ENCODE measurements at places on chromosomes 13 and 19. TPM values are rescaled to one million over a fixed set of nuclear protein-coding genes. Genes with fewer than 3 reads are reported as not detected.

GRCh38 chr13:96002322-96003131 is 50.7 kb downstream of the UGGT2 start:
- H3K4me1 ChIP-seq, result no peaks in the 10 kb centered on the region
- H3K36me3 ChIP-seq, result no peaks in the 10 kb centered on the region
- no peak overlapping the region for H3K27ac ChIP-seq
- no peaks in the 10 kb centered on the region for H3K27me3 ChIP-seq
- no peak overlapping the region for H3K4me3 ChIP-seq

- DNase-seq, result no peak
- peaks cover 7% of the 10 kb centered on the region for H3K36me3 ChIP-seq
- no peak overlapping the region for H3K27ac ChIP-seq
Measured at GRCh38 chr19:37973666-37974065, 66.7 kb downstream of the SIPA1L3 start.

GRCh38 chr13:36706755-36707154 is 32.9 kb downstream of the SERTM1 start:
- H3K27ac ChIP-seq, result no peak overlapping the region
- H3K4me3 ChIP-seq, result no peak overlapping the region
- H3K27me3 ChIP-seq, result no peaks in the 10 kb centered on the region
- H3K36me3 ChIP-seq, result no peaks in the 10 kb centered on the region

- no peak overlapping the region for H3K27ac ChIP-seq
- H3K36me3 ChIP-seq, result peaks cover 4% of the 10 kb centered on the region
- no peaks in the 10 kb centered on the region for H3K4me1 ChIP-seq
- DNase-seq, result no peak
- H3K4me3 ChIP-seq, result no peak overlapping the region
Measured at GRCh38 chr13:100350601-100351000, 238.0 kb downstream of the GGACT start.

GRCh38 chr13:78060966-78061365 is 142.3 kb upstream of the EDNRB start:
- H3K27ac ChIP-seq, result no peak overlapping the region
- no peaks in the 10 kb centered on the region for H3K4me1 ChIP-seq
- H3K36me3 ChIP-seq, result no peaks in the 10 kb centered on the region
- H3K4me3 ChIP-seq, result no peak overlapping the region
- DNase-seq, result no peak

- peaks cover 12% of the 10 kb centered on the region for H3K4me1 ChIP-seq
- DNase-seq, result peak; percentile 49
- no peaks in the 10 kb centered on the region for H3K36me3 ChIP-seq
- peaks cover 8% of the 10 kb centered on the region for H3K27me3 ChIP-seq
- no peak overlapping the region for H3K4me3 ChIP-seq
- H3K27ac ChIP-seq, result no peak overlapping the region
Measured at GRCh38 chr13:105908586-105908985, 626.9 kb downstream of the EFNB2 start.

GRCh38 chr13:30128591-30128990 is 178.8 kb downstream of the KATNAL1 start:
- no peaks in the 10 kb centered on the region for H3K36me3 ChIP-seq
- H3K4me1 ChIP-seq, result peaks cover 11% of the 10 kb centered on the region
- no peak for DNase-seq
- H3K4me3 ChIP-seq, result no peak overlapping the region

DNA sequence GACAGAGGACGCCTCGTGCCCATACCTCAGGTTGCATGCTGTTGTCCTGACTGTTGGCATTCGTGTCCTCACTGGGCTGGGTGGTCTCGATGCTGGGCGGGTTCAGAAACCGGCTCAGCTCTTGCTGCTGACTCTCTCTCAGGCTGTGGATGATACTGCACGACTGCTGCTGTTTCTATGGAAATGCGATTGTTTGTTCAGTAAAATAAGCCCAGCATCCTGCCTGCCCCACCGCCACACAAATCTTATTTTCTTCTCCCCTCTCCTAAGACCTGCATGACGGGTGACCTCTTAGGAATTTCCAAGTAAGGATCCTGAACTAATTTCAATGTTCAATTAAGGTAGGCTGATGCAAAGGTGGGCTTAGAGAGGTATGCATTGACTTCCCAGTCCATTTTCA is 356.5 kb downstream of the NALCN start:
- no peak overlapping the region for H3K27ac ChIP-seq
- no peaks in the 10 kb centered on the region for H3K4me1 ChIP-seq
- peaks cover 13% of the 10 kb centered on the region for H3K27me3 ChIP-seq
- DNase-seq, result no peak

GRCh38 chr13:33971562-33971819 is 153.5 kb downstream of the RFC3 start:
- no peaks in the 10 kb centered on the region for H3K27me3 ChIP-seq
- H3K4me3 ChIP-seq, result no peak overlapping the region
- no peak for DNase-seq
- no peaks in the 10 kb centered on the region for H3K4me1 ChIP-seq

GRCh38 chr19:44732235-44733014 is 16.1 kb upstream of the BCL3 start:
- H3K36me3 ChIP-seq, result no peaks in the 10 kb centered on the region
- DNase-seq, result no peak
- H3K27me3 ChIP-seq, result peaks cover 7% of the 10 kb centered on the region
- H3K4me1 ChIP-seq, result peaks cover 10% of the 10 kb centered on the region
- H3K4me3 ChIP-seq, result no peak overlapping the region
- no peak overlapping the region for H3K27ac ChIP-seq

DNA sequence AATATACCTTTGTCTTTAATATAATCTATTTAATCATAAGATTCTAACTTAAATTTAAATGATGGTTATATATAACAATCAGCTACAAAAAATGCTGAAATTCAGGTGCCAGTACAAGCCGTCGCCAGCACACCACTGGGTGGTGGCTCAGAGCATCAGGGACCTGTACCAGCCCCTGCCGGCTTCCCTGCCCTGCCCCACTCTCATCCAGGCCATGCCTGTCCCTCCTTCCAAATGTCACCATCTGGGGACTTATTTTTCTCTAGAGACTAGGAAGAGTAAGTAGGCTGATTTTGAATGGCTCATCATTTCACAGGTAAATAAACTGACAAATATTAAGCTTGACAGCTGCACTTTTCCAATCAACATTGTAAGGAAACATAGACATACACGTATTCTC is 1.6 kb downstream of the METTL21C start:
- H3K27ac ChIP-seq, result no peak overlapping the region
- H3K4me1 ChIP-seq, result no peaks in the 10 kb centered on the region
- no peaks in the 10 kb centered on the region for H3K36me3 ChIP-seq

GRCh38 chr13:22874839-22875238 is 305.9 kb upstream of the SGCG start:
- H3K36me3 ChIP-seq, result no peaks in the 10 kb centered on the region
- H3K4me1 ChIP-seq, result no peaks in the 10 kb centered on the region

Gene CEACAM3
- not detected for total RNA-seq

Gene NLRP8
- total RNA-seq, result not detected

Gene FCER2
- 0.29 TPM for total RNA-seq

Gene UHRF1
- 173 TPM for total RNA-seq

Gene GFY
- not detected for total RNA-seq

Gene OR10H2
- not detected for total RNA-seq

All from activated CD8-positive, alpha-beta T cell treated with anti-CD3 and anti-CD28 coated beads, Interleukin-2, amount 10 ng/mL, durations not matched to agents 7 days and 5 days (primary cell).